ENCODE measurements at places on chromosomes 3 and 15.
A peak's percentile ranks its signal among the peaks of the same experiment; 100 is the strongest.

DNA sequence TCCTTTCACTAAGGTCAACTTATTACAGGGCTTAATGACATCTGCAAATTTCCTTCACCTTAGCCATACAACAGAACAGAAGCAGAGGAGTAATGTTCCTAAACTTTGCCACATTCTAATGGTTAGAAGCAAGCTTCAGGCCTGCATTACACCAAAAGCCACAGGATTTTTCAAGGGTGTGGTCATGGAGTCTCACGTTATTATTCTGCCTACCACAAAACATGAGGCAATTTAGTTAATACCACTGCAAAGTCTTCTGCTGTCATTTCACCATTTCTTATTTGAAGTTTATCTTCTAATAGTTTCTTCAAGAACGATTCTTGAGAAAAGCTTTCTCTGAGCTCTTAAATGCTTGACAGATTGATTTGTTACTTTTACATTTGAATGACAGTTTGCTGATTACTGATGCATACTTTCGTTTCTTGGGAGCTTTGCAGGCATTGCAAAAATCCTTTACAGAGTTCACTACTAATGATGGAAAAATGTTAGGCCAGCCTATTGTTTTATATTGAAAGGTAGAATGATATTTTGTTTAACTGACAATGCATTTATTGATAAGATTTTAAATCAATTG is 1257.1 kb downstream of the NSUN3 start:
- DNase-seq = peak; percentile 55

GRCh38 chr15:59797756-59798604 is 108.9 kb upstream of the BNIP2 start:
- DNase-seq = no peak

DNA sequence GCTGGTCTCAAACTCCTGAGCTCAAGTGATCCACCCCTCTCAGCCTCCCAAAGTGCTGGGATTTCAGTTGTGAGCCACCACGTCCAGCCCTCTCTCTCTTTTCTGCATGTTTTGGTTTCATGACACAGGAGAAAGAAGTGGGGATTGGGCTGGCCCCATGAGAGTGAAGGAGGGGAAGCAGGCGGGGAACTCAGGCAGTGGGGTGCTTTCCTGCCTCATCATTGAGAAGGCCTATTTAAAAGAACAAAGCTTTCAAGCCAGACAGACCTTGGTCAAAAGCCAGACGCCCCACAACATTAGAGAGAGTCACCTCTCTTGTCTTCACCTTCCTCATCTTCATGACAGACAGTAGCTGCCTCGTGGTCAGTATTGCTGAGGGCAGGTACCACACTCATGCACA is 15.9 kb downstream of the PSTPIP1 start:
- no peak for DNase-seq

DNA sequence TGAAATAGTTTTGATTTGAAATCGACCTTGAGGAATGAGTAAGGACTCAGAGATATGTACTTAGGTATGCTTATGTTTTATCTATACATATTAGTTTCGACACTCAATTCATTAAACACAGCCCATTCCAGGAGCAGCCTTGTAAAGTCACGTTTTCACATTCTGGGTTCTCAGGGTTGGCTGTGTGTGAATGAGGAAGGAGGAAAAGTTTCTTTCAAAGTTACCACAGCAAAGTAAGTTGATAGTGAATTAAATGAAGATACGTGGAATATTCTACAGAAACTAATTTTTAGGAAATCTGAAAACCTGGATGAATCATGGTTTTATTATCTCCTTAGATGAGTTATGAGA is 133.5 kb downstream of the C3orf38 start:
- DNase-seq = no peak

GRCh38 chr3:148631124-148631903 is 66.4 kb upstream of the AGTR1 start:
- DNase-seq = no peak

DNA sequence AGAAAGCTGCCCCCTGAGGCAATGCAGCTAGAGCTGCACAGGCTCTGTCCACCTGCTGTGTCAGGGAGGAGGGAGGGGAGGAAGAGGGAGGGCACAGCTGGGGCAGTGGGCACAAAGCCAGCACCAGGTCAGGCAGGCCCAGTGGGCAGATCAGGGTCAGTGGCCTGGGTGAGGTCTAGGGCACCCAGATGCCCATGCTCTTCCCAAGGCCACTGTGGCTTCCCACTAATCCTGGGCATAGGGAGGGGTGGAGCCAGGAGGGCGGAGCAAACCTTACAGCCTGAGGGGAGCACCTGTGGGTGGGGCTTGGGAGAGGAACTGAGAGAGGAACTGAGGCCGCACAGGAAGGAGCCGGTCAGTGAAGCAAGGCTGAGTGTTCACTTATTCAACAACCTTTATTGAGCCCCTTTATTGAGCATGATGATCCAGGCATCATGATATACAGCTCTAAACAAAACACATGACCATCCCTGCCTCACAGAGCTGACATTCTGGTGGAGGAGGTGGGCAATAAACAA is 55.0 kb downstream of the RHCG start:
- no peak for DNase-seq

- peak; percentile 35 for DNase-seq
Measured at GRCh38 chr15:100849021-100849854, 30.4 kb upstream of the ALDH1A3 start.

DNA sequence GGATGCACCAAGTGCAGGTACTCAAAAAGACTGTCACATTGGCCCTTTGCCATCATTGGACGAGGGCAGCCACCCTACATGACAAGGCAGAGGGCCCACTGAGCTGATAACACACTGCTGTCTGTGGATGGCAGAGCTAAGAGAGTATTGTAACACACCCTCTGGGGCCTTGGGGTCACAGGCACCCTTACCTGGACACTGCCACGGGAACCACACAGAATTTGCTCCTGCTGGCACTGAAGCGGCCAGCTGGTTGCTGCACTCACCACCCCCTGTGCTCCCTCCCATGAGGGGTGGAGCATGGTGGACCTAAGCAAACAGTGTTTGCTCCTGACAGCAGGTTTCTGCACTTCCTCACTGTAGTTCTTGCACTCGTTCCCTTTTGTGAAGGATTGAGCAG is 208.2 kb upstream of the SGO1 start:
- DNase-seq = no peak

- no peak for DNase-seq
Measured at GRCh38 chr3:43729707-43730414, 39.1 kb downstream of the ABHD5 start.

- peak; percentile 8 for DNase-seq
Measured at GRCh38 chr3:108342837-108343486, 46.6 kb downstream of the HHLA2 start.

Measured in fibroblast of lung (primary cell).